Endothelial cell (in vitro differentiated cells): ENCODE measurements at places on chromosomes 2 and 18. TPM values are rescaled to one million over a fixed set of nuclear protein-coding genes. Genes with fewer than 3 reads are reported as not detected.

DNA sequence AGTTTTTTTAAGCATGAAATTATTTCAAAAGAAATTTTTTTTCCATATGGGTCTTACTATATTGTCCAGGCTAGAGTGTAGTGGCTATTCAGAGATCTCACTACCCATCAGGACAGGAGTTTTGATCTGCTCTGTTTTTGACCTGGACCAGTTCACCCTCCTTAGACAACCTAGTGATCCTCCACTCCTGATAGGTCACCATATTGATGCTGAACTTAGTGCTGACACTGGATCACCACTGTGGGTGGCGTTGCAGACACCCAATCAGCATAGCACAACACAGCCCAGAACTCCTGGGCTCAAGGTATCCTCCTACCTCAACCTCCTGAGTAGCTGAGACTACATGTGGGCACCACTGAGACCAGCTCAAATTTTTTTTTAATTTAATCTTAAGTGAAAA is 8.2 kb downstream of the OLA1 start:
- H3K36me3 ChIP-seq, result peaks cover 2% of the 10 kb centered on the region
- no peak overlapping the region for H3K4me3 ChIP-seq
- H3K27ac ChIP-seq, result no peak overlapping the region
- peaks cover 18% of the 10 kb centered on the region for H3K4me1 ChIP-seq
- H3K27me3 ChIP-seq, result no peaks in the 10 kb centered on the region

DNA sequence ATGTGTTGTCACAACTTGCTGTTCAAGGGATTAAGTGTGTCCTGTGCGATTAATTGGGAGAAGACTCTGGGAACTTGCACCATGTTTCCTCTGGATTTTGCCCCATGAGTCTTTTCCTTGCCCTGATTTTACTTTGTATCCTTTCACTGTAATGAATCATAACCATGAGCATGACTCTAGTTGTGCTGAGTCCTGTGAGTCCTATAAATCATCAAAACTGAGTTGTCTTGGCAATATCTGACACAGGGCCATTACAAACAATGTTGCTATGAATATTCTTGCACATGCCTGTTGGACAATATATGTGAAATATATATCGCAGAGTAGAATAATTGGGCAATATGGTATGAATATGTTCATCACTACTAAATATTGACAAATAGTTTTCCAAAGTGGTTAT is 56.5 kb upstream of the COL5A2 start:
- H3K4me3 ChIP-seq, result no peak overlapping the region
- no peak overlapping the region for H3K27ac ChIP-seq
- no peaks in the 10 kb centered on the region for H3K27me3 ChIP-seq
- H3K4me1 ChIP-seq, result peaks cover 6% of the 10 kb centered on the region
- H3K36me3 ChIP-seq, result no peaks in the 10 kb centered on the region

DNA sequence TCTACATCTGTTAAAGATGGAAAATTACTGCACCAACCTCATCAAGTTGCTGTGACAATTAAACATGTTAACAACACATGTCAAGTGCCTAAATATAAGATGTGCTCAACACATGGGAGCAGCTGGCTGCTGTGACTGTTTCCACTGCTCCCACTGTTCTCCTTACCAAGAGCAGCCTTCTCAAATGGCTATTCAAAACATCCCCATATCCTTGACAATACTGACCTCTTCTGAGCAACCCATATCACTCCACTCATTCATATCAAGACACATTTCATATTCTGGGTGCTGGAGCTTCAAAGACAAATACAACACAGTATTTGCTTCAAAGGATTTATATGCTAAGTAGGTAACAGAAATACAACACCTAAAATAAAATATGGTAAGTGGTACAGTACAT is 60.3 kb downstream of the PIAS2 start:
- no peaks in the 10 kb centered on the region for H3K27me3 ChIP-seq
- peaks cover 3% of the 10 kb centered on the region for H3K4me1 ChIP-seq
- H3K4me3 ChIP-seq, result no peak overlapping the region
- peaks cover 15% of the 10 kb centered on the region for H3K36me3 ChIP-seq
- no peak for DNase-seq

DNA sequence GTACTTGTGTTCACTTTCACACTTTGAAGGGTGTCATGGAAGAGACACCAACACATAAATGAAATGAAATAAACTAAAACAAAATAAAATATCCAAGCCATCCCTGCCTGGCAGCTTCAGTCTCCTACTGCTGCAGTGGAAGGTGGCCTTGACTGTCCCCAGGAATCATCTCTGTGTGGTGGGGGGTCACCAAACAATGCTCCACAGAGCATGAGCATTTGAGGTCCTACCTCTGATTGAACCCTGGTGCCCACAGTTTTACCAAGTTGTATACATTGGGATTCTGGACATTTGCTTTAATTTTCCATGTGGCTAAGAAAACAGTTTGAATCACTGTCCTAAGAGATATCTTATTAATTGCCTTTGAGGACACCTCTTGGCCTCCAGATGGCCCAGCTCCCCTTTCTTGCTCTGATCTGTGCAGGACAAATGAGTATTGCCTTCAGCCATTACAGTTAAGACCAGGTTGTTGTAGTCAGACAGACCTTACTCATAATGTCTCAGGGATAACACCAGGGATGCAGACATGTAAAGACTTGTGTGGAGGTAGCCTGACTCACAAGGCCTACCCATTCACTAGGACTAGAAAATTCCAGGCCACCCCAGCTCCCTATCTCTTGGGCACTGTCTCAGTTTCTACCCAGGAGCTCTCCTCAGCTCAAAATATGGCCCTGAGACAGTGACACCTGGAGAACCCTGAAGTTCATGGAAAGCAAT is 195.0 kb downstream of the MYCN start:
- H3K27me3 ChIP-seq, result peaks cover 3% of the 10 kb centered on the region
- H3K36me3 ChIP-seq, result no peaks in the 10 kb centered on the region
- no peak overlapping the region for H3K27ac ChIP-seq

DNA sequence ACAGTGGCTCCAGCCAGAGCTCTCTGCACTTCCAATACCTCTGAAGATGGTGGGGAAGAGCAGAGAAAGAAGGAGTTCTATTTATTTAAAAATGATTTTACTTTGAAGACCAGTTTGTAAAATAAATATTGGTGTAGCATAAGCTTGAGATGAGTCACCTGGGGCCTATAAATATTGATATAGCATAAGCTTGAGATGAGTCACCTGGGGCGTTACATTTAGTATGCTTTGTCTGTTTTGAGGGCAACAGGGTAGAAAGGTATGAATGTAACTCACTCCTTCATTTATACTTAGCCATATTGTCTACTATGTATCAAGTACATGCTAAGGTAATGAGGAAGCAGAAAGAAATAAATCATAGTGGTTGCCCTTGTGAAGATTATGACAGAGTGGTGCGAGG is 7.7 kb upstream of the SULT1C4 start:
- no peak for DNase-seq
- no peak overlapping the region for H3K27ac ChIP-seq
- peaks cover 2% of the 10 kb centered on the region for H3K27me3 ChIP-seq
- peaks cover 24% of the 10 kb centered on the region for H3K36me3 ChIP-seq
- no peak overlapping the region for H3K4me3 ChIP-seq

DNA sequence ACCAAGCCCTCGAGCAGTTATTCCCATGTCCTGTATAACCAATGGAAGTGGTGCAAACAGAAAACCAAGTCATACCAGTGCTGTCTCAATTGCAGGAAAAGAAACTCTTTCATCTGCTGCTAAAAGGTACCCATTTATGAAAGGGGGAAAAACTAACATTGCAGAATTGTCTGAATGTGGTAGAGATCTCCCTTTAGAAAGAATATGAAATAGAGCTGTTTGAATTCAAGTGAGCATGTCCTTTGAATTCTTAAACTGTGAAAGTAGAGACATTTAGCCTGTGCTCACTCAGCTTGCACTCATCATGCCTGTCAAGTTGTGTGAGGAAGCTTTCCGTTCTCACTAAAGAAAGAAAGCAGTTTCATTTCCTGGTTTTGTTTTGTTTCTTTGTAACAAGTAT is 87.4 kb downstream of the EML4 start:
- peak overlapping the region; percentile 27 for H3K27ac ChIP-seq
- no peaks in the 10 kb centered on the region for H3K27me3 ChIP-seq
- no peak for DNase-seq

DNA sequence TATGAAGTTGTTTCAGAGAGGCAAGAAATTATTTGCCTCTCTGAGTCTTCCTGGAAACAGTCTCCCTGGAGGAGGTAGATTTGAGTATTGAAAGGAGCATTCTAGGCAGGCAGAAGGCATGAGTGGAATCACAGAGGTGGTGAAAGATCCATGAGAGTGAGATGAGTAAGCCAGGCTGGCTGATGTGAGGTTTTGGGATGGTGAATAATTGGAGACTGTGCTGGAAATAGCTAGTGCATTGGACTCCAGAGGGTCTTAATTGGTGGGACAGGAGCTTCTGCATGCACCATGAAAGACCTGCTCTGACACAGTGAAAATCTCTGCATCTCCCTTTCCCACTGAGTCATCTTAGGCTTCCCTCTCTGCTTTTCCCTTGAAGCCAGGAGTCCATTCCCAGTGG is 46.3 kb downstream of the CDC42EP3 start:
- peaks cover 2% of the 10 kb centered on the region for H3K4me1 ChIP-seq
- no peaks in the 10 kb centered on the region for H3K27me3 ChIP-seq
- DNase-seq, result no peak
- no peak overlapping the region for H3K4me3 ChIP-seq
- no peak overlapping the region for H3K27ac ChIP-seq
- H3K36me3 ChIP-seq, result no peaks in the 10 kb centered on the region

GRCh38 chr2:128008074-128008672 is 19.7 kb downstream of the SAP130 start:
- H3K4me1 ChIP-seq, result no peaks in the 10 kb centered on the region
- no peaks in the 10 kb centered on the region for H3K27me3 ChIP-seq
- no peak for DNase-seq
- peaks cover 36% of the 10 kb centered on the region for H3K36me3 ChIP-seq
- H3K4me3 ChIP-seq, result no peak overlapping the region

DNA sequence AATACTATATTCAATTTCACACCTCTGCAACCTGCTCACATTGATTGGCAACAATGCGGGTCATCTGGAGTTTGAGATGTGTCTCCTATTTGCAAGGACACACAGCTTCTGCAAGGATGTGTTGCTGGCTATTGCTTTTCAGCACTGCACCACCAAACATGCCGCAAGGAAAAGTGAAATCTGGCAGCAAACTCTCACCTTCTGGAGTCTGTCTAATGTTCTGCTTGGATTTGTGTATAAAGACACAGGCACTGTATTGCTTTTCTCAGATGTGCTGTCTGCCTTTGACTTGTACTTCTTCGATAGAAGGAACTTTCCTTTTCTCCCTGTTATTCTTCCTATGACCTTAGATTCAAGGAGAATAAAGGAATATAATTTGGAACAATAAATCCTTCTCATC is 138.6 kb upstream of the EPHA4 start:
- no peaks in the 10 kb centered on the region for H3K27me3 ChIP-seq
- DNase-seq, result no peak
- H3K4me1 ChIP-seq, result no peaks in the 10 kb centered on the region
- no peak overlapping the region for H3K4me3 ChIP-seq
- no peak overlapping the region for H3K27ac ChIP-seq
- no peaks in the 10 kb centered on the region for H3K36me3 ChIP-seq

DNA sequence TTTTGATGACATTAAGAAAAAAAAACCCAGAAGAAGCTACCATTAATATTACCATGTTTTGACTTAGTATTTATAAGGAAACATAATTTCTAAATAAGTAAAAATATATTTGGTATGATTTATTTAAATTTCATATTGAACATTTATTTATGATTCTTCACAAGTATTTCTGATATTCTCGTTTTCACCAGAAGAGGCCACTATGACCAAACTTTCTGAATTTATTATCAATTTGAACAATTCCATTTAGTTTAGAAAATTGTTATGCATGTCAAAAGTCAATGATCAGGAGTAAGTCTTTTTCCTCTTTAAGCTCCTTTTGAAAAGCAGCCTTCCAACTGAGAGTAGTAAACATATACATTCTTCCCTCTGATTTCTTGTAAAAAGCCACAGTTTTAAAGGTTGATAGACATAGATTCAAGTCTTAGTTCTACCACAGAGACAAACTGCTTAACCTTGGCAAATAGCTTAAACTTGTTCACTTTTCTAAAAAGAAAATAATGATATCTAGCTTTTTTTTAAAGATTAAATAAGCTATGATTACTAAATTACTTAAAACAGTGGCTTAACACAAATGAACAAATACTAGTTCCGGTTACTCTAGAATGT is 329.9 kb downstream of the TRIB2 start:
- no peaks in the 10 kb centered on the region for H3K36me3 ChIP-seq
- no peak overlapping the region for H3K4me3 ChIP-seq
- H3K27me3 ChIP-seq, result no peaks in the 10 kb centered on the region
- H3K4me1 ChIP-seq, result no peaks in the 10 kb centered on the region

GRCh38 chr2:19187323-19188020 is 171.0 kb downstream of the OSR1 start:
- DNase-seq, result no peak
- no peak overlapping the region for H3K4me3 ChIP-seq
- H3K27ac ChIP-seq, result no peak overlapping the region
- no peaks in the 10 kb centered on the region for H3K27me3 ChIP-seq
- H3K36me3 ChIP-seq, result no peaks in the 10 kb centered on the region

DNA sequence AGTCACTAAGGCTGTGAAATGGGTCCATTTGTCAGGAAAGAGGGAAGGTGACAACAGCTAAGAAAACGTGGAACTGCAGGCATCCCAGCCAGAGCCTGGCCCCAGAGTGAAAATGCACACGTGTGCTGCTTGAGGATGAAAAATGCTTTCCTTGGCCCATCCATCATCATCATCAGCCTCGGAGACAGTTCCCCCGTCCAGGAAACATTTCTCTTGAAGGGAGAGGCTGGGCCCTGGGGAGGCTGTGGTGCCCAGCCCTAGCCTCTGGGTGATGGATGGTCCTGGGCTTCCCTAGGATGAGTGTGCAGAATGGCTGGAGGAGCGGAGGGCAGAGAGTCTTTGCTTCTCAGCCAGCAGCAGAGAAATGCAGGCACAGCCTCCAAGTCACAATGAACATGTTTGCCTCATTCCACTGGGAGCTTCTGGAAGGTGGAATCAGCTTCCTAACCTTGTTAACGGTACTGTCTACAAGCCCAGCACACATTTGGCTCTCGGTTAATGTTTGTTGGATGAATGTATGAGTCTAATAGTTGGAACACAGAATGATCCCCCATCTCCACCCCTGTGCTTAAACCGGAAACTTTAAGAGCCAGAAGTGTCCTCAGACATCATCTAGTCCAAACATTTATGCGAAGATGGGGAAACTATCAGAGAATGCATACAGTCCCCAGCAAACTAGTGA is 164.0 kb downstream of the RDH14 start:
- H3K27me3 ChIP-seq, result no peaks in the 10 kb centered on the region
- H3K4me3 ChIP-seq, result no peak overlapping the region
- H3K4me1 ChIP-seq, result peaks cover 3% of the 10 kb centered on the region
- DNase-seq, result no peak

DNA sequence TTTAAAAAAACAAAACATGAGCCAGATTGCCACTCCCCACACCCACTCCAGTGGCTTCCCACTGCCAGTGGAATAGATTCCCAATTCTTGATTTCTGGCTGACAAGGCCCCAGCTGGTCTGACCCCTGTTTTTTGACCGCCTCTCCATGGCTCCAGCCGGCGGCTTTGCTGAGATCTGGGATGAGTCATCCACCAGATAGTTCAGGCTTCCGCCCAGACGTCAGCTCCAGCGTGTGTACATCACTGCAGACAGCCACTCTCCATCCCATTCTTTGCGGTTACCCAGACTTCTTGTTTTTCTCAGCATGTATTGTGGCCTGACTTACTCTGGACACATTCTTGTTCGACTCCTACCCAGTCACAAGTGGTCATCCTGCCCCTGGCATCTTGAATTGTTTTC is 227.9 kb downstream of the GBX2 start:
- no peaks in the 10 kb centered on the region for H3K4me1 ChIP-seq
- H3K27me3 ChIP-seq, result peaks cover 12% of the 10 kb centered on the region
- H3K27ac ChIP-seq, result no peak overlapping the region
- no peak overlapping the region for H3K4me3 ChIP-seq
- no peak for DNase-seq

The KCNK3 gene
- total RNA-seq, result not detected

The GAL3ST2 gene
- total RNA-seq, result not detected

The LOXL3 gene
- 10.0 TPM for total RNA-seq

The SIGLEC15 gene
- total RNA-seq, result 2.7 TPM

The RFX8 gene
- 5.0 TPM for total RNA-seq

The FKBP1B gene
- 31.1 TPM for total RNA-seq

The C2orf81 gene
- 5.0 TPM for total RNA-seq

The FLACC1 gene
- 1.1 TPM for total RNA-seq
